ENCODE measurements at places on chromosomes 1 and 21.

DNA sequence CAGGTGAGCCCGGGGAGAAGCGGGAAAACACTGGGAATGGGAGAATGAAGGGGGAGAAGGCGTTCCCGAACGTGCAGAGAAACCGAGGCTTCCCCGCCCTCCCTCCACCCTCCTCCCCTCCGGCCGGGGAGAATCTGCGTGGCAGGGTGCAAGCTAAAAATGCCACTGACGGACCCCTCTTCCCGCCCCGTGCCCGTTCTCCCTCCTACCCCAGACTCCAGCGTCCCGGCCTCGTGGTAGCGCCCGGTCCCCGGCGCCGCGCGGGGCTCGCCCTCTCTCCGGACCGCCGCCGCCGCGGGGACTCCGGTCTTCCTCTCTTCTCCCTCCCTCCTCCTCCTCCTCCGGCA is 81.6 kb upstream of the AK4 start:
- no peak for DNase-seq

DNA sequence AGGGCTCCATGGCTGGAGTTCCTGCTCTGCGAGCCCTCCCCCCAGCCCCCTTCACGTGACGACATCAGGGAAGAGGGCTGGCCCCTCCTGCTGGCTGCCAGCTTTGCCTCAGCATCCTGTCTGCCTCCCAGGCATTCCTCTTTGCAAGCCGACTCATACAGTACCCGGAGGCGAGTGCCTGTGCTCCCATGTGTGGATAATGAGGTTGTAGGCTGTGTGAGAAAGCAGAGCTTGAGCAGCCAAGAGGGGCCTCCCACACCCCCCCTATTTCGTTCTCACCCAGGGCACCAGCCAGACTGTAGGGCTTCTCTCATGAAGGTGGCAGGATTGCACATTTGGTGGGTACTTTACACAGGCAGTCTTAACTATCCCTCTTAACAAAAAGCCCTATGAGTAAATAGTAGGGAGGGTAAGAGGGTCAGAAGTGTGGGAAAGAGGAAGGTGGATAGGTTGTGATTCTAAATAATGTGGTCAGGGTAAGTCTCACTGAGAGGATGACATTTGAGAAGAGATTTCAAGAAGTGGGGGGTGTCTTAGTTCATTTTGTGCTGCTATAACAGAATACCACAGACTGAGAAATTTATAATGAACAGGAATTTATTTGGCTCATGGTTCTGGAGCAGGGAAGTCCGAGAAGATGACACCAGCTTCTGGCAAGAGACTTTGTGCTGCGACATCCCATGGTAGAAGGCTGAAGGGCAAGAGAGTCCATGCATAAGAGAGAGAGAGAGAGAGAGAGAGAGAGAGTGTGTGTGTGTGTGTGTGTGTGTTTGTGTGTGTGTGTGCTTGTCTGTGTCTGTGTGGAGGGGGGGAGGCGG is 113.5 kb downstream of the OMA1 start:
- DNase-seq: no peak

- no peak for DNase-seq
These were observed 49.1 kb upstream of the ZBTB40 start for GRCh38 chr1:22402356-22403053.

- DNase-seq: no peak
These were observed 1807.8 kb downstream of the BRINP3 start for GRCh38 chr1:188669728-188670382.

DNA sequence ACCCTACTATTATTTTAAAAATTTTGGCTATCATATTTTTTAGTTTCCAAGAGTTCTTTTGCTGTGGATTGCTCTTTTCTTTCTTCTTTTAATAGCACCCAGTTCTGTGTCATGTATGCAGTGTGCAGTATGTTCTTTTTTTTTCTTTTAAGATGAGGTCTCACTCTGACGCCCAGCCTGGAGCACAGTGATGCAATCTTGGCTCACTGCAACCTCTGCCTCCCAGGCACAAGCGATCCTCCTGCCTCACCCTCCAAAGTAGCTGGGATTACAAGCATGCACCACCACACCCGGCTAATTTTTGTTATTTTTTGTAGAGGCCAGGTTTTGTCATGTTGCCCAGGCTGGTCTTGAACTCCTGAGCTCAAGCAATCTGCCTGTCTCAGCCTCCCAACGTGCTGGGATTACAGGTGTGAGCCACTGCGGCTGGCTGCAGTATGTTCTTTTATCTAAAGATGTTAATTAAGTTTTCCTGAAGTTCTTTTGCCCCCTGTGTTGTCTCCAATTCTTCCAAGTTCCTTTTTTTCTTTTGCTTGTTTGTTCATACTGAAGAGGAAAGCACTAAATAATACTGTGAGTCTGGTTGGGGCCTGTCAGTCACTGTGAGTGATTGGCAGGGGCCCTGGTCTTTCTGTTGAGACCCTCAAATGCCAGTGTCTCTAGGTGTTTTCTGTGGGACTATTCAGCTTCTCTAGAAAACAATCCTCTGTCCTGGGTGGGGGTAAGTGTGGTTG is 17.5 kb upstream of the TTC22 start:
- DNase-seq: no peak

- no peak for DNase-seq
These were observed 88.3 kb upstream of the SGIP1 start for GRCh38 chr1:66445492-66446181.

GRCh38 chr1:244405856-244406255 is 45.9 kb downstream of the ADSS2 start:
- no peak for DNase-seq

- DNase-seq: no peak
These were observed 54.8 kb downstream of the ATF6 start for GRCh38 chr1:161820914-161821313.

- DNase-seq: no peak
These were observed 202.1 kb upstream of the SGIP1 start for GRCh38 chr1:66331658-66332547.

- no peak for DNase-seq
These were observed 239.1 kb downstream of the USP25 start for GRCh38 chr21:15968776-15969310.

GRCh38 chr1:71857862-71858261 is 424.5 kb downstream of the NEGR1 start:
- no peak for DNase-seq
